ENCODE measurements at places on chromosomes 1 and 21.

GRCh38 chr21:44931137-44931500 is 8.7 kb upstream of the SLX9 start:
- no peak for DNase-seq

DNA sequence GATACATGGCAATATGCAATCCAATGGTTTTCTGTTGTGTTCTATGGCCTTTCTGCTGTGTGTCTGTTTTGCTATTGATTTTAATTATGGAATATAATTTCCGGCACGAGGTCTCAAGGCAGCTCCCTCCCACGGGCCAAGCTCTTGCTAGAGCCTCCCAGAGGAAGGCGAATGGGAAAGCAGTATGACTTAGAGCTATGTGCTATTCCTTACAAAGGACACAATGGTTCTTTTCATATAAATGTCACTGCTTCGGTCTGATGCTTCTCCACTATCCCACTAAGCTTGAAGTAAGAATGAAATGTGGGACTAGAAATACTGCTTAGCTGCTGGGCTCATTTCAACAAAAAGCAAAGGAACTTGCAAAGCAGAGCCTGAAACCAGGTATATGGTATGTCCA is 322.2 kb upstream of the BEND5 start:
- no peak for DNase-seq

DNA sequence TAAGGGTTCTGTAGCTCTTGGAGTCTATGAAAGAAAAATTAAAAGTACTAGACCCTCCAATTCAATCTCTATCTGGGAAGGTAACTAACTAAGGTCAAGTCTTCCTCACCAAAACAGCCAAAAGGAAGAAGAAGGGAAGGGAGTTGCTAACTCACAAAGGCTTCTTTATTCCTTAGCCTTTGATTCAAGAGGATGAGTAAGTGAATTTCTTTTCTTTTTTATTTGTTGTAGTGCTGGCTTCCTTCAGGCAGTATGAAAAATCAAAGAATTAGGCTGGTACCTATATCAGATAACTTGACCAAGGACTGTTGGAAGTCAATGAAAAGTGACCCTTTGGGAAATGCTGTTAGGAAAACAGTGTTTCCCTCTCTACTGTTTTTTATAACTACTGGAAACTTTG is 144.4 kb upstream of the NRIP1 start:
- no peak for DNase-seq

GRCh38 chr1:151825751-151826660 is 5.6 kb downstream of the RORC start:
- no peak for DNase-seq

- DNase-seq = no peak
Observed at GRCh38 chr1:202201266-202201665, 7.7 kb downstream of the LGR6 start.

- DNase-seq = no peak
Observed at GRCh38 chr1:29563571-29563970, 327.2 kb downstream of the PTPRU start.

- no peak for DNase-seq
Observed at GRCh38 chr1:33009561-33009960, 27.1 kb downstream of the AK2 start.

DNA sequence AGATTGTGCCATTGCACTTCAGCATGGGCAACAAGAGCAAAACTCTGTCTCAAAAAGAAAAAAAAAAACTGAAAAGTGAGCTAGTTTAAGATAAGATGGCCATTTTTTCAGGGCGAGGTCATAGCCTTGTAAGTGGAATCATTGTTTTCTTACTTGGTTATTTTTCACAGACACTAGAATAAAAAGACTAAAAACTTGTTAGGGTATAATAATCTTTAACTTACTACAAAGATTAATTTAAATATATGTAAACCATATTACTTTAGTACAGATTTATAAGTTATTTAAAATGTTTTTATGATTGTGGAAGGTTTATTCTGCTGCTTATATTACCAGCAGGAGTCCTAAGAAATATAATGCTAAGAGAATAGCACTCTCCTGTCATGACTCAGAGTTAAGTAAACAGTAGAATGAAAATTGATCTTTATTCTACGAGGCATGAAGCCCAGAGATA is 23.5 kb downstream of the ANGPTL1 start:
- DNase-seq = no peak

DNA sequence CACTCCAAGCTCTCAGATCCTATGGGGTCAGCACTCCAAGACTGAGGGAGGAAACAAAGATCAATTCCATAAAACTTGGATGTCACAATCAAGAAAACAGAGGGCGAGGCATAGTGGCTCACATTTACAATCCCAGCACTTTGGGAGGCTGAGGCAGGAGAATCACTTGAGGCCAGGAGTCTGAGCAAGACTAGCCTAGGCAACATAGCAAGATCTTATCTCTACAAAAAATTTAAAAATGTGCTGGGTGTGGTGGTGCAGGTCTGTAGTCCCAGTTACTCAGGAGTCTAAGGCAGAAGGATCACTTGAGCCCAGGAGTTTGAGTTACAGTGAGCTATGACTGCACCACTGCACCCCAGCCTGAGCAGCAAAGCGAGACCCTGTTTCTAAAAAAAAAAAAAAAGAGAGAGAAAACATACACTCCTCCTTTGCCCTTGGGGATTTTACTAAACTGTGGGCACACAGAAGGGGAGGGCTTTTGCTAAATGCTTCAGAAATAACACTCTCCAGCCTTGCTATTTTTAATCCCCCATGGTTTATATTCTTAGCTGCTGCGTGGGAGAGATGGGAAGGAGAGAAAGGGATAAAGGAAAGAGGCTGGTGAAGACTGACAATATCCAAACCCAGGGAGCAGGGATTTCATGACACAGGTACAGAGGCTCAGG is 18.1 kb downstream of the ARHGEF2 start:
- DNase-seq = no peak

- DNase-seq = no peak
Observed at GRCh38 chr1:244164511-244164890, 113.4 kb downstream of the ZBTB18 start.

DNA sequence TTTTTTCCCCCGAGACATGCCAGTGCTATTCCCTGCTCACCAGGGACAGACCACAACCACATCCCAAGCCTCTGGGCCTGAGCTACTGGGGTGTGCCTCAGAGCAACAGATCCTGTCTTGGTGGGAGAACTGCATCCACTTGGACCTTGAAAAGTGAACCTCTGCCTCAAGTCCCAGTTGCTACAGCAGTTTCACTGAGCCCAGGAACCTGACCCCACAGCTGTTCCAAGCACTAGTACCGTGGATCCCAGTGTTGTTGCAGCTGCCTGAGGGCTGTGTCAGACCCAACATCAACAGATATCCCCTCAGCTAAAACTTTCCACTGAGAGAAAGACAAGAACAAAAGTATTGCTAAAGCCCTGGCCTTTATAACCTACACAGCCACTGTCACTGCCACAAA is 373.0 kb downstream of the PLPP3 start:
- no peak for DNase-seq

DNA sequence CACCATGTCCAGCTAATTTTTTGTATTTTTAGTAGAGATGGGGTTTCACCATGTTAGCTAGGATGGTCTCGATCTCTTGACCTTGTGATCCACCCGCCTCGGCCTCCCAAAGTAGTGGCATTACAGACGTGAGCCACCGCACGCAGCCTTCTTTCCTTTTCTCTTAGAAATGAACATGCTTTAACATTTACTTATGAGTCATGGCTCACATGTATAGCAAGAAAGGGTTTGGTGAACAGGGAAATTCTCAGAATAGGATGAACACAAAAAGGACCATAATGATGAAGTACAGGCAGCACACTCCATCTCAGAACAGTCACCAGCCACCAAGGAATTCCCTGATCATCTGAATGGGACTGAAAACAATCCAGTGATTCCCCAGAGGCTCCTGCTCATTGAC is 9.4 kb upstream of the VAMP4 start:
- no peak for DNase-seq
